ENCODE measurements at places on chromosomes 6 and 20. TPM values are rescaled to one million over a fixed set of nuclear protein-coding genes. Genes with fewer than 3 reads are reported as not detected.

The KIF6 gene
- polyA plus RNA-seq = 4.1 TPM

DNA sequence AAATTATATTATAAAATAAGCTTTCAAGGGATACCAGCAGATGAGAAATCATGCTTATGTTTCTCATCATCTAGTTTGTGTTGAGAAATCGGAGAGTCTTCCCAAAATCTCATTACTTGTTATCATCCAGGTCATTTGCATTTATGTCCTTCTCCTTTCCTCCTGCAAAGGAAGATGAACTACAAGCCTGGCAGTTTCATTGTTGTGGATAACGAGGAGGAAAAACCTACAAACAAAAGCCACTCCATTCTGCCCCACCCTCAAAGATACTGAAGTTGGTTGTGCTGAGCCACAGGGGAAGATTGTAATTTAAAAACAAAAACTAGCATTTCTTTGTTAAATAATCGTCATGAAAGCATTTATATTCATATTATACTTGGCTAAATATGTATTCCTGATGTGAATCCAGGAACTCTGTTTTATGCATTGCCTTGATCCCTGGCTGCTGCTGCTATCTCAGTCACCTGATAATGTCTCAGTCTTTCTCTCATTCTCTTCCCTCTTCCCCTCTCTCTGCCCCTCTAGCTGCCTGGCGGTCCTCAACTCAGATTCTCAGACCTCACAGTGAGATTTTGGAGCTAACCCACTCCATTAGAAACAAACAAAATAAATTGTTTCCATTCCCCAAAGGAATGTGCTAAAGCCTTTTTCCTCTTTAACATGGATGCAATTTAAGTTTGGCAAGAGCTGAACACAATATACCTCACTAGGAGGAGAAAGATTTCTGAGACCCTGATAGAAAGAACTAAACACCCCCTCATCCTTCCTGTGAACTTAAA is 185.3 kb downstream of the ADAT2 start:
- DNase-seq = no peak

DNA sequence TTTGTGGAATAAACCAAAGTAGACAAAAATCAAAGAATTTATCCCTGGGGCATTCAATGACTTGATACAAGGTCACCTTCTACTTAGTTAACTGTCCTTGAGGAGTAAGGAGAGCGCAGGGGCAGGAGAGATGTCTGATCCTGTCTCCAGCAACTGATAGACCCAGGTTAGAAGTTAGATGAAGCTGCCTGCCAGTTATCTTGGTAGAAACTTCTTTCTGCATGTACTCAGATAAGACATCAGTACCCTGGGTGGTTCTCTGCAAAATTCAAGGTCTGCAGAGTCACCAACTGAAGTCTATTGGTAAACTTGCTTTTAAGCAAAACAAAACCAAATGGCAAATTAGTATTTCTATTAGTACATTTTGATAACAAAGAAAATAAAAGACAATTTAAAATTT is 2.7 kb downstream of the SGK1 start:
- DNase-seq = no peak

The ULBP2 gene
- 0.68 TPM for polyA plus RNA-seq

DNA sequence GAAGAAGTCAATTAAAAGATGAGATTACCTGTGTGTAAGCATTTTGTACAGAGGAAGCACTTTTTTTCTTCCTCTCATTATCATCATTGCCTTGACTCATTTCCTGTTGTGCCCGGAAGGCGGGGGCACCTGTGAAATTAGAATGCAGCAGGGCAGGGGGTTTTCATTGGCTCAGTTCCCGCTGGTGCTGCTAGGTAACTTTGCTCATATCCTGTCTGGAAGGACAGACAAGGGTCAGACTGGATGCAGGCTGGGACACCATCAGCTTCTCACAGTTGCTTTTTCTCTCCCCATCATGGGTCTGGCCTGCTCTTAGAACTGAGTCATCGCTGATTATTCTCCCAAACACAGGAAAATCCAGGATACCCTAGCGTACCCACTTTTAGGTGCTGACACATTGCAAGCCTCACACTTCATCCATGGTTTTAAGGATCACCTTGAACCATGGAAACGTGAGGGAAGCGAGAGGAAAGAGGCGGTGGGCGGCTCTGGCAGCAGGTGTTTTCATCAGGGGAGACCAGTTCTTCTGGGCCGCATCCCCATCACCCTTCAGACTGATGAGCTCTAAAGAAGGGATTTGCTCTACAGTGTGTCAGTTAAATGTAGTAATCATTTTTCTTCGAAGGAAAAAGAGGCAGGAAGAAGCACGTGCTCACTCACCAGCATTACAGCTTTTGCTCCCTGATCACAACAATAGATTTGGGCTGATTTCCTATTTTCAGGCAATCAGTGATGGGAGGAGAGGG is 195.7 kb upstream of the SASH1 start:
- DNase-seq = no peak

GRCh38 chr6:40247516-40248115 is 313.4 kb upstream of the MOCS1 start:
- DNase-seq = no peak

- peak; percentile 53 for DNase-seq
These were observed at the start of gene L3MBTL1 for GRCh38 chr20:43507150-43508080. Gene L3MBTL1, plus strand, starts transcription at chr20:43507697. Its CDS starts 5,807 bp downstream, at chr20:43513504.

GRCh38 chr20:39399463-39399862 is 437.3 kb downstream of the DHX35 start:
- DNase-seq = no peak

GRCh38 chr20:59403261-59403961 is 103.0 kb downstream of the EDN3 start:
- peak; percentile 46 for DNase-seq

DNA sequence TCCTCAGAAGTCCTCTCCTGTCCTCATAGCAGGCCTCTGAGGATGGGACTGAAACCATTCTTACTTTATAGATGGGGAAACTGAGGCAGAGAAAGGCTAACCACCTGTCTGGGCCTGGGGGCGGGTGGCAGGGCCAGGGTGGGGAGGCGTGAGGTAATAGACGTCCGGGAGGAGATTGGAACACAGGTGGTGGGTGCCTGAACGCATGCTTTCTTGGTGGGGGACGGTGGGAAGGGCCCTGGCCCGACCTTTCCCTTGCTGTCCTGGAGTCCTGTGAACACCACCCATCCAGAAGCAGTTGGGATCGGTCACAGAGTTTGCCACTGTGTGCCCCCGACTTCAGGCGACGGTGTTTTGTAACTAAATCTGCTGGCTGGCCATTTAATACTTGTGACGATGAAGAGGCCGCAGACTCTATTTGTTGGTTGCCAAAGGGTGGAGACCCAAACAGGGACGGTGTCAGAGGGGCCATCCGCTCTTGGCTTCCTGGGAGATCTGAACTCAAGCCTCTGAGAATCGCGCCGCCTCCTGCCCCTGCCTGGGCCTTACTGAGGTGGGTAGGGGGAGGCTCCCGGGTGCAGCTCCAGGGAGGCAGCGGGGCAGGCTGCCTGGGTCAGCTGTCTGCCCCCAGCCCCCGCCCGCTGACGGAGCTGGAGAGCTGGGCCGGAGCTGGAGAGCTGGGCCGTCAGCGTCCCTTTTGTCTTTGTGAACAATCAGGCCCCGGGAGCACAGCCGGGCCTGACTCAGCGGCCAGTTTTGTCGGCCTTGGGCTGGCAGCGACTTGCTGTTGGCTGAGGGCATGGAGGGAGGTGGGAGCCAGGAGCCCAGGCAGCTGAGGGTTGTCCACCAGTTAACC is 4.1 kb downstream of the RBM38 start:
- DNase-seq = no peak

GRCh38 chr6:68677058-68677457 is 42.0 kb downstream of the ADGRB3 start:
- DNase-seq = peak; percentile 19

DNA sequence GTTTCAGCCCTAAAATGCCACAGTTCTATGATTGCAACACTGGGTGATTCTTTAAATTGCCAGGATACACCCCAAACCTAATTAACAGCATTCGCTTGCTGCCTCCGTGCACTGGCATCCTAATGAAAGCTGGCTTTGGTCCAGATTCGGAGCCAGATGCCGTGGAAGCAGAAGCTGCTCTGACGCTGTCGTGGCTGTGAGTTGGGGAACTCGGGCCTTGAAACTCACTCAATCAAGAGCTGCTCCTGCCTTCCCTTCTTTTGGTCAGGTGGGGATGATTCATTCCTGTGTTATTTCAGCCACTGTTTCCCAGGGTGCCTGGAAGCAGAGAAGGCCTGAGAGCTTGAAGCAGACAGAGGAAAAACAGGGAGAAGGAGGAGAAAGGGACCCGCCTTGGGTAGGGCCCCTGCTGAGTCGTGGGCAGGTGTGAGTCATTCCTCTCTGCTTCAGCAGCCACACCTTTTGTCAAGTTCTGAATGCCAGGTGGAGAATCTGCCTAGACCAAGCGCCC is 36.2 kb upstream of the DSP start:
- DNase-seq = peak; percentile 22
